ENCODE measurements at places on chromosomes 1 and 21.
A peak's percentile ranks its signal among the peaks of the same experiment; 100 is the strongest.

- no peak for DNase-seq
These were observed 54.2 kb downstream of the RGL1 start for GRCh38 chr1:183859119-183859518.

DNA sequence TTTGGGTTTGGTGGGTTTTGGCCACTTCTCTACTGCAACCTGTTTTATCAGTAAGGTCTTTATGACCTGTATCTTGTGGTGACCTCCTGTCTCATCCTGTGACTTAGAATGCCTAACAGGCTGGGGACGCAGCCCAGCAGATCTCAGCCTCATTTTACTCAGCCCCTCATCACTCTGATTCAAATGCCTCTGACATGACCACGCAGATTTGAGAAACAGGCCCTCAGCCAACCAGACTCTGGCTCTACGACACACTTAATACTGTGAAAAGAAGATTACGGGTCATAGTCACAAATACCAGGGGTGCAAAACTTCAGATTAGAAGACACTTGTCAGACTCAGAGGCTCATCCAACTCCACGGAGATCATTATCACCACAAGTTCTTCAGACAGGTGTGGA is 28.3 kb upstream of the KIF26B start:
- DNase-seq = no peak

DNA sequence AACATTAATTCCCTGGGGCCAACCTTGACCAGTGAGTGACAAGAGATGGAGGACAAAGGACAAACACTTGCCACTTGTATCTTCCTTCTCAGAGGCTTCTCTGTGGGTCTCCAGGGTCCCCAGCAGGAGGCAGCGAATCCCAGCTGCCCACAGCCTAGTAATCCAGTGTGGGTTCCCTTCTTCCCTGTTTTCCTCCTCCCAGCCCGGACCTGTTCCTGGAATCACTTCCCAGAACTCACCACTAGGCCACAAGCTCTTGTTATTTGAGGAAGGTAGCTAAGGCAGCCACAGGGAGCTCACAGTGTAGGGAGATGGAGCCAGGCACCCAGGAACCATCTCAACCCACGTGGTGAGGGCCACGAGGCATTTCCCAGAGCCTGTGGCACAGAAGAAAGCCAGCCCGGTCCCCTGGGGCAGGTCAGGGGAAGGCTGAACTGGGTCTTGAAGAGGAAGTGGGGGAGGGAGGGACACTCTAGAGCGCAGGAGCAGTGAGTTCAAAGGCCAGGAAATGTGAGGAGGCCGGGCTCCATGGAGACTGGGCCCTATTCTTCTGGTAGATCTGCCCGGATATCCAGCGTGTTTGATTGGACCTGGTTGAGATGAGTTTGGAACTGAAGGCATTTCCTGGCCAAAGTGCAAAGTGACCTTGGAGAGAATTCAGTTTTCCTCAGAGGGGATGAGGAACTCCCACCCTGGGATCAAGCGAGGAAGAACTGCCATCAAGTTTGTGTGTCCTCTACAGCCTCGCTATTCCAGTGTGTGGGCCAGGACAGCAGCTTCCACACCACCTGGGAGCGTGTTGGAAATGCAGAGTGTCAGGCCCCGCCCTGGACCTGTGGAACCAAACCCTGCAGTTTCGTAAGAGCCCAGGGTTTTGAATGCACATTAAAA is 20.3 kb upstream of the C2CD2 start:
- DNase-seq = no peak

DNA sequence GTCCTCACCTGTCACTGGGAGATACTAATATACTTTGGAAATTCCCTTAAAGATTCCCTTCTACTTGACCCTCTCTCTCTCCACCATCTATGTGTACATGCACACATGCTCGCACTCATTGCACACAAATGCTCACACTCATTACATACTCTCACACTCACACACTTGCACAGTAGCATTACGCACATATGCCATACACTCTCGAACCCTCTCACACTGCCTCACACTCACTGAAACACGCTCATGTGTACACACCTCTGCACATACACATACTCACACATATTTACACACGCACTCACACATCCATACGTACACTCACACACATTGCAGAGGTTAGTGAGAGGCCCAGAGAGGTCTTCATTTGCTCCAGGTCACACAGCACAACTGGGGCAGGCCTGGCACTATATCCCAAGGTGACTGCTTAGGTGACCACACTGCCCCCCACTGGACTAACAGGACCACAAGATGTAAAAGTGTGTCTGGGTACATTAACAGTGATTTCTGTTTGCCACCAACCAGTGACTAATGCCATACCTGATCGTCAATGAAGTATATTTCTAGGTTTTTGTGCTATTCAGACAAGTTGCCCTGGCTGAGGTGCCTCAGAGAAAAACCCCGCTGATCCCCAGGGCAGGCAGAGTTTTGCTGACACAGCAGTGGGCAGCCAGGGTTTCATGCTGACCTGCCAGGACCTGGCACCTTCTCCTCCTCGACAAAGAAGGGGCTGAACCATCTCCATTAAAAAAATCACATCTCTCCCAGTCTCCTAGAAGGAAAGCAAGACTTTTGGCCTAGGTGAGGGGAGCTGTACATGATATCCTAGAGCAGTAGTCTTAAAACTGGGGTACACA is 28.5 kb upstream of the CAMK1G start:
- DNase-seq = no peak

- DNase-seq = peak; percentile 35
These were observed 54.9 kb downstream of the RGL1 start for GRCh38 chr1:183859831-183860230.

Measured in astrocyte (in vitro differentiated cells and primary cell).